Nephron progenitor cell (in vitro differentiated cells): ENCODE measurements at places on chromosomes 16 and 17.

GRCh38 chr16:50265260-50265659, 1.1 kb upstream of the ADCY7 start:
- DNase-seq = no peak

DNA sequence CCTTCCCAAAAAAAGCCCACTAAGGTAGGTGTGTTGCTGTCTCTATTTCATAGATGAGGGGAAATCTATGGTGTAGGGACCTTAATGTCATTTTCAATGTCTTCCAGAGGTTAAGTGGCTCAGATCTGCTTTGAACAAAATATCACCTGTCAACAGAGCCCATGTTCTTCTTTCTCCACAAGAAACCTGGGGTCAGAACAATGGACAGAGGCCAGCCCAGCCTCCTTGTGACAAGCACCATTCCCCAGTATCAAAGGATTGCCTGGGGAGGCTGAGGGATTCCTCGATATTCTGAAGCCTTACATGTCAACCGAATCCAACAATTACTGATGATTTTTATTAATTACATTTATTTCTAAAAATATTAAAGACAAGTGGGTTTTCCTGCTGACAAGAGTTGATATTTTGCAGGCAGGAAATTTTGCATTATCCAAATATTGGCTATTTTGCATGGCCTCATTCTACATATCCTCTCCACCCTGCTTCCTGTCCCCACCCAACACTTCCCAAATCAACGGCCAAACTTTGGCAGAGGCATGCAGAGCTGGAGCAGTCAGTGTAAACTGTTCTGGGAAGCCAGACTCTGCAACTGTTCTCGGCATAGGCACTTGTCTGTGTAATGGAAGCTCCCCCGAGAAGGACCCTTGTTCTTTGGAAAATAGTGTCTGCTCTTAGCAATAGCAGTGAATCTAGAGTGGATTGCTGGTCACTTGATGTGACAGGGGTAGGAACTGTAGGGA, 281.5 kb downstream of the HS3ST3A1 start:
- no peak for DNase-seq

- DNase-seq = no peak
Measured at GRCh38 chr16:53896722-53897121, 192.8 kb downstream of the FTO start.

GRCh38 chr17:65365169-65365568, 196.3 kb downstream of the AXIN2 start:
- no peak for DNase-seq

DNA sequence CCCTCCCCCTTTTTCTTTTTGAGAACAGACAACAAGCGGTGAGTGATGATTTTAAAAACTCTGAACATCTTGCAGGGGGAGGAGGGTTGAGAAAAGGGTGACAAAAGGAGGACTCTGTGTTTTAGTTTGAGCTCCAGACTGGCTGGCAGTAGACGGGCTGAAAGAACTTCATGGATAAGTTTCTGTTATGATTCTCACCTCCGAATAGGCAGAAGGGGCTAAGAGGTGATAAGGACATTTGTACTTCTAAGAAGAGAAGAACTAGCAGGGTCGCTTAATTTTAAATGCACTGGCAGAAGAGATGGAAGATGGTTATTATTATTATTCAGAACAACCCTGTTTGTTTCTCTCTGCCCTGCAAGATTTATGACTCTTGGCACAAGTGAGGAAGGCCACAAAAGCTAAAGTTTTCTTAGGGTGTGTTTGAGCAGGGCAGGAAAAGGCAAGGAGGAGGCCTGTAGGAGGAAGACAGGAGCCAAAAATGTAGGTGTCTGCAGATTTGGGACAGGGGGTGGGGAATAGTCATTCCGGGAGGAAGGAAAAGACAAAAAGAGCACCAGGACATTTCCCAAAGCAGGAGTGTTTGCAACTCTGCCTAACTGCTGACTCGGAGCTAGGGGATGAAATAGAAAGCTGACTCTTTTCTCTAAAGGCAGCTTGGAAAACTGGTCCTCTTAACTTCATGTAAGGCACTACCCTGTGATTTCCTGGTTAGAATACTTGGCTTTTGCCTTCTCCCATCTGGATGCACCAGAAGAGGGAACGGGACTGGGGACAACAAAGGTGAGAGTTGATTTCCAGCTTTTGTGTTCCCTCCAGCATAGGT, 11.9 kb upstream of the HOXB2 start:
- DNase-seq = no peak

DNA sequence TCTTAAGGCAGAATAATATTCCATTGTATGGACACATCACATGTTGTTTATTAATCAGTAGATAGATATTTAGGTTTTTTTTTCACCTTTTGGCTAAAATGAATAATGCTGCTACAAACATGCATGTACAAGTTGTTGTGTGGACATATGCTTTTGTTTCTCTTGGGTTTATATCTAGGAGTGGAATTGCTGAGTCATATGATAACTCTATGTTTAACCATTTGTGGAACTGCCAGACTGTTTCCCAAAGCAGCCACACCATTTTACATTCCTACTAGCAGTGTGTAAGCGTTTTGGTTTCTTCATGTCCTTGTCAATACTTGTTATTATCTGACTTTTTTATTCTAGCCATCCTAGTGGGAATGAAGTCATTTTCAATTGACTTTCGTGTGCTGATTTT, 21.3 kb downstream of the CYLD start:
- DNase-seq = no peak
